Epithelial cell of proximal tubule (primary cell): ENCODE measurements at places on chromosomes 2 and 18.

DNA sequence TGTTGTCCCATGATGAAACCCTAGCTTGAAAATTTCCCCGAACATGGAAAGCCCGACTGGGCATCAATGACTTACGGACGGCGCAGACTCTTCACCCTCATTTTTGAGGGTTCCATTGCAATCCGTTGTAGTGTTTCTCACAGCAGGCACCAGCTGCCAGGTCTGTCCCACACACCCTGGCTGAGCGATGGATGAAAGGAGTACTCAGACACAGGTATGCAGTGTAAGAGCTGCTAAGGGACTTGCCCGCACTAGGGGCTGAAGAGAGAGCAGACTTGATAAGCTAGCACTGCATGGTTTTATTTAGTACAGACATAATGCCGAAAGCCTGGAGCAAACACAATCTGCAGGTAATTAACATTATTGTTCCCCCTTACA is 15.8 kb downstream of the DYNAP start:
- no peak for DNase-seq

- no peak for DNase-seq
Observed at GRCh38 chr2:197086500-197086899, 160.0 kb upstream of the PGAP1 start.

DNA sequence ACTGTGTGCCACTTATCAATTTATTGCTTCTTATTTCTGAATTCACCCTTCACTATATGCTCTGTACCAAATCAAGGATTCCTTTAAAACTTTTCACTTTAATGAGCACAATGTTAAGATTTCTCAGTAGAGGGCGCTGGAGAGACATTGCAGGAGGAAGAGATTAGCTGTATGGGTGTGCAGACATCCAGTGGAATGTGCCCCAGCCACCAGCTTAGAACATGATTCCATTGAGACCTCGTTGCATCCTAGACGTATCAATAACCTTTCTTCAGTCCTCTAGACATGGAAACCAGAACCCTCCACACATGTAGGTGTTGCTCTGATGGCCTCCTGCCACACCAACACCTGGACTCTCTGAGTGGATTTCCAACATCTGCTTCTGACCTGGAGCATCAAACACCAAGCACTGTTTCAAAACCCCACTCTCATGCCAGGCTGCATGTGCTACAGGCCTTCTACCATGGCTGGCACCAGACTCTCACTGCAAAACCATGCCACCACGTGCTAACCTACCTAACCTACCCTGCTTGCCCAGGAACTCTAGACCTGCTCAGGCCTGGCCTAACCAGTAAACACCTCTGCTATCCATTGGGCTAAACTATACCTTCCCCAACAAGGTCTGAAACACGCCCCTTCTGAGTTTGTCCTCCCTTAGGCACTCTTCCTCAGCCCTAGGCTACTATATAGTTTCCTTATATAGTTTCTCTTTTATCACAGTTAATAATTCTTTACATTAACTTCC is 633.2 kb upstream of the PKDCC start:
- DNase-seq, result peak; percentile 12

DNA sequence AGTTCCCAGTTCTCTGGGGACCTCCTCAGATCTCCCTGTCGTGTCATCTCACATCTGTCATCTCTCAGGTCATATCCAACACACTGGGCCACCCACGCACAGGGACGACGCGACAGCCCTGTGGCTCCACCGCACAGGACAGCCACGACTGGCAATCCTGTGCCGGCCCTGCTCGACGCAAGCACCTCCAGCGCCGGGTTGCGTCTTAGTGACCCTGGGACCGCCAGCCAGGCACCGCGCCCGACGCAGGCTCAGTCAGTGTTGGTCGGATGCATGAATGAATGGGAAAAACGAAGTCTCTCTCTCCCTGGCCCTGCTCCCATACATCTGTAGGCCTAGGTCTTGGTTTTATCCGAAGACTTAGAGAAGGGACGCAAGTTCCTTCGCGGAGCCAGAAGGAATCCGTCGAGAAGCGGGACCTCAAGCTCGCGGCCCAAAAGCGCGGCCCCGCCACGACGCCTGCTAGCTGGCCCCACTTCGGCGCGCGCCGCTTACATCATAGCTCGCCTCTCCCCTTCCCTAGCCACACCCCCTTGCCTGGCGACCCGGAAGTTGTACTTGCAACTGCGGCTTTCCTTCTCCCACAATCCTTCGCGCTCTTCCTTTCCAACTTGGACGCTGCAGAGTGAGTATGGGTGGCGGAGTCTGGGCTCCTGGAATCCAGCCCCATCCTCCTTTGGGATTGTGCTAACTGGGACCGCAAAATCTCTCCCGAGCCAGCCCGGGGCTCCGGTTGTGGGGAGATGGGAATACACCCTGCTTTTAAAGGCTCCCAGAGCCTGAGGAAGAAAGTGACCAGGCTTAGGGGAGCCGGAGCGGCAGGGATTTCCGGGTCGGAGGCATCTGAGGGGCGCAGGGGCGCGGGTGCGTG is at the start of gene RPL31:
Gene RPL31, plus strand, starts transcription at position 599 of the 871 bp plus-strand sequence. CDS start 413 bp downstream, outside the sequence.
- peak; percentile 70 for DNase-seq

DNA sequence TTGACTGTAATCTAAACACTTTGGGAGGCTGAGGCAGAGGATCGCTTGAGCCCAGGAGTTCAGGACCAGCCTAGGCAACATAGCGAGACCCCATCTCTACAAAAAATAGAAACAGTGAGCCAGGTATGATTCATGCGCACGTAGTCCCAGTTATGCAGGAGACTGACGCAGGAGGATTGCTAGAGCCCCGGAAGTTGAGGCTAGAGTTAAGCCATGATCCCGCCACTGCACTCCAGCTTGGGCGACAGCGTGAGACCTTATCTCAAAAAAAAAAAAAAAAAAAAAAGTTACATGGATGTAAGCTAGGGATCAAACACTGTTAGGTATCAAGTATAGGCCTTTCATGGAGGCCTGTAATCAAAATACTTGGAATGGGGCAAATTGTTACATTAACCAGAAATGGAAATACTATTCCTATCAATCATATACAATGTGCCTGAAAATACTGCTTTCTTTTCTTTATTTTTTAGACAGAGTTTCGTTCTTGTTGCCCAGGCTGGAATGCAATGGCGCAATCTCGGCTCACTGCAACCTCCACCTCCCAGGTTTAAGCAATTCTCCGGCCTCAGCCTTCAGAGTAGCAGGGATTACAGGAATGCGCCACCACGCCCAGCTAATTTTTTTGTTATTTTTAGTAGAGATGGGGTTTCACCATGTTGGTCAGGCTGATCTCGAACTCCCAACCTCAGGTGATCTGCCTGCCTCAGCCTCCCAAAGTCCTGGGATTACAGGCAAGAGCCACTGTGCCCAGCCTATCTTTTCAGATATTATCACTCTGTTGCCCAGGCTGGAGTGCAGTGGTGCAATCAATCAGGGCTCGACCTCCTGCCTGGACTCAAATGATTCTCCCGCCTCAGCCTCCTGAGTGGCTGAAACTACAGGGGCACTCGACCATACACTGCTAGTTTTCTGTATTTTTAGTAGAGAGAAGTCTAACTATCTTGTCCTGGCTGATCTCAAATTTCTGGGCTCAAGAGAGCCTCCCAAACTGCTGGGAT is 27.2 kb downstream of the XPO1 start:
- no peak for DNase-seq

- DNase-seq, result no peak
Observed at GRCh38 chr2:223758131-223758840, 79.1 kb downstream of the AP1S3 start.

DNA sequence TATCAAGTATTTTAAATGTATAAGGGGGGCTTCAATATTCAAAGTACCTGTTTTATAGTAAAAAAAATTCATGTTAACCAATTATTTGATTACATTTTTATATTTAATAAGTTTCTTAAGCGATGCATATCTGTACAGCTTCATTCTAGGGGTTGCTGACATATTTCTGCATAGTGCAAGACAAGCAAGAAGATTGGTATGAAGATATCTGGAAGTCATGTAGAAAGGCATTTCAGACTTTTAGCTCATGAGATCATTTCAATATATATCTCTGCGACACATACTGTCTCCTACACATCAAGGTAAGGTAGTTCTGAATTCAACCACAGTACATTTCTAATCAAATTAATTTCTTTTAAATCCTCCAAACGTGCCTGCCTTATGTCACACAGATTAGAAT is 73.1 kb downstream of the MEMO1 start:
- DNase-seq, result no peak

DNA sequence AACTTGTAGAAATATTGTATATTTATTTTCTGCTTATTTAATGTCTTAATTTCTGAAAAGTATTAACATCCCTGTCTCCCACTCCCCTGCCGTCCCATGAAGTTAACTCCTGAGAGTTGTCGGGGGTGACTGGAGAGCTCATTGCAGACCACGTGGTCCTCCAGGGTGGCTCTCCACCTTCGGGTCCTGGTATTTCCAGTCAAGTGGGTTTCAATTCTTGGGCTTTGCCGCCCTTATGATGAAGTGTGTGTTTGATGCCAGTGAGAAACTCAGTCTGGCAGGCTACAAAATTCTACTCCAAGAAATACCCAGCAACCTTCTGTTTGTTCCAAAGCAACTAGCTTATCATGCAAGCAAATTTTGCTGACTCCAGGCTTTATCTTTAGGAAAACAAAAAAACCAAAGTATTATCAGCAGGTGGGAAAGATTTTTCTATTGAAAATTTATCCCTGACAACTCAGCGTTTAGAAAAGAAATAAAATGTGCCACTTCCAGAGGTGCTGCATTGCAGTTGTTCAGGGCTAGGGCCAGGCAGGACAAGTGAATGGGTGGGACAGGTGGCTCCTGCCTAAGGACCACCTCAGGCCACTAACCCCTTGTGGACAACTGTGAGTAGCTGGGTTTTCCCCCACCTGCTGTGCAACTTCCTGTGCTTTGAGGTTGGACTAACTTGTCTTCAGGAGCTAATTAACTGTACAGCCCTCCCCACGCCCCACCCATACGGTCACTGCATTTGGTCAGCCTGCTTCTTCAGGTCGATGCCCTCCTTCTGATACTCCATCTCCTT is 46.6 kb downstream of the BCL2L11 start:
- DNase-seq, result no peak

- DNase-seq, result no peak
Observed at GRCh38 chr2:112332123-112332696, 56.8 kb downstream of the ZC3H6 start.

GRCh38 chr2:134120406-134120732 is 133.5 kb upstream of the MGAT5 start:
- no peak for DNase-seq

DNA sequence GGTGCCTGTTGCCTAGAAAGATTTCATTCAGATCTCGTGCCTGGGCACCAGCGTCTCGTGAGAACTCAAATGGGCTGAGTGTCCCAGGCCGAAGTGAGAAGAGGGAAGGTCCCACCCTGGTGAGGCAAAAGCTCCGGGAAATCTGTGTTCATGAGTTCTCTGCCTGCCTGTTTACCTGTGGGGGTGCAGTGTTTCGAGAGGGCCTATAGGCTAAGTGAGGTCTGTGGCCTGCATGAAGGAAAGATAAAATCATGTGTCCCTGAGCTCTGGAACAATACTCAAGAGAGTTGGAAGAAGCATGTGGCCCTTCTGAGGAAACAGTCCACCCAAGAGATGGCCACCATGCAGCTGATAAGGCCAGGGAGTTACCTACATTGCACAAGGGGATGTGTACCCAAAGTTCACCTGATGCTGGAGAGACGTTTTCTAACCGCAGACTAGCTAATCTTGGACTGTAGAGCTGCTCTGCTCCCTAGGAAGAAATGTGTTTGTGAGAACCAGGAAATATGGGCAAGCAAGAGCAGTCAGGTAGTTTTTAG is 63.5 kb upstream of the ST3GAL5 start:
- DNase-seq, result no peak

GRCh38 chr2:148300544-148300943 is 279.7 kb downstream of the MBD5 start:
- no peak for DNase-seq

DNA sequence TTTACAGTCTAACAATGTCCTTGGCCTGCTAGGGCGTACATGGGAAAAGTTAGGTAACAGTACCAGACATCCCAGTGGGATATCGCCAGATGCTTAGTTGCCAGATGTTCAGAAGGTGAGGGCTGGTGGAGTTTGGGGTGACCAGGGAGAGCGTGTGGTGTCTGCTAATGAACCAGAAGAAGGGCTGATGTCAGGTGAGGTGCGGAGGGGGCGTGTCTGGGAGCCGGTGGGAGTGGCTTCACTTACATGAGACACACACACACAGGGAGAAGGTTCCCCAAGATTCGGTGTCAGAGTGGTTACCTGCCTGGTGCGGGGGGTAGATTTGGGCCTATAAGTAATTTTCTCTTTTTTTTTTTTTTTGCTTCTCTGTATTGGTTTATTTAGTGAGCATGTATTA is 12.2 kb downstream of the RAB31 start:
- DNase-seq, result no peak

DNA sequence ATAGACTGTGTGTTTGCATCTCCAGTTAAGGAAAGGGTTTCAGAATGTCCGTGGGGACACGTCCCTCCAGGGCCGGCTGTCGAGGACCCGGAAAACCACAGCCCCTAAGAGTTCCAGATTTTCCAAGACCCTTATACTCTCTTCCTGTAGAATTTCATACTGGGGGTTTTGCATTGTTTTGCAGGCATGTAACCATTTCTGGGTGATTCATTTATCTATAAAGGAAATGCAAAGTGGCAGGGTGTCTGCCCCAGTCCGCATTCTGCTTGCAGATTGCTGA is 8.5 kb downstream of the SP9 start:
- no peak for DNase-seq

DNA sequence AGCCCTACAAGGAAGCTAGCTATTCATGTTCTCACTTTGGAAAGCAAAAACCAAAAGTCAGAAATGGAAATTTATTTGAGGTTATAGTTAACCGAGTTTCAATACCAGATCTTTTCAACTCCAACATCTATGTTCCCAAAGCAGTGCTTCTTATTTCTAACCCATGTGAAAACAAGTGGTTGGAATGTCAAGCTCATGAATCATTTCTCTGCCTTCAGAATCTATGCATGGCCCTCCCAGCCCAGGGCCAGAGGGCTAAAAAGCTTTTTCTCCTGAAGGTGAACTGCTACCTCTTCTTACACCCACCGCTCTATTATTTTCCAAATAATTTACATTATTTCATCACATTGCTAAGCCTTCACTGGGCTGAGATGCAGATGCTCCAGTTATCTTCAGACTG is 158.4 kb downstream of the SP3 start:
- no peak for DNase-seq

DNA sequence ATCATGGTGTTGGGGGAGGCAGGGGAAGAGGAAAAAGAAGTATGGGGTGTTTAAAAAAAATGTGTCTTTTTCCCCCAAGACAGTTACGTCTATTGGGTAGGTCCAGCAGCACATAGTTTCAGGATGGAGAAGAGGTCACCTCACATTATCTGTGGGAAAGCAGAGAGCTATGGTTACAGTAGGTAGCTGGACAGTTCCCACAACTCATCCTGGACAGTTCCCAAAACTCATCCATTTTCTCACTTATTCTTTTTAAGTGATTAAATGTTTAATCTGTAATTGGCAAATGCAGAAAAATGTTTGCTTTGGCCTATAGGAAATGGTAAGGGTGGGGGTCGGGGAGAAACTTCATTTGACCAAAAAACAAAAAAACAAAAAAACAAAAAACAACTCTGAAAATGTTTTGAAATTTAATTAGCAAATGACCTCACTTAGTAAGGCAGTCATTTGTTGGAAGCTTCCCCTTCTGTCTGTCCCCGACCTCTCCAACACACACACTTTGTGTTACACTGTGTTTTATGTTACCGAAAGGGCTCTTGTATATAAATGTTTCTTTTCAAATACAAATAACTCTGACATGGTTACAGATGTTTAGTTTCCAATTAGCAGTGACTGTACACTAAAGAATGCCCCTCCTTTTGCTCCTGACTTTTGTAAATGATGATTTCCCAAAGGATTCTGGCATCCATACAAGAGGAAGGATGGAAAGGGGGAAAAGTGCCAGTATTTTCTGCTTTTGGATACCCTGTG is 173.3 kb upstream of the ZFP36L2 start:
- no peak for DNase-seq

GRCh38 chr2:121665504-121665903 is 16.2 kb upstream of the CLASP1 start:
- DNase-seq, result peak; percentile 41

GRCh38 chr2:32484937-32485336 is 128.1 kb downstream of the BIRC6 start:
- peak; percentile 31 for DNase-seq
